ENCODE measurements at places on chromosomes 6 and 20. TPM values are rescaled to one million over a fixed set of nuclear protein-coding genes. Genes with fewer than 3 reads are reported as not detected.

The TMEM200A gene
- total RNA-seq, result 0.18 TPM

The GPX5 gene
- 0.30 TPM for total RNA-seq

The CRYBG1 gene
- total RNA-seq, result under 0.01 TPM

The HFE gene
- total RNA-seq, result 0.99 TPM

The SGK2 gene
- 2.4 TPM for total RNA-seq

DNA sequence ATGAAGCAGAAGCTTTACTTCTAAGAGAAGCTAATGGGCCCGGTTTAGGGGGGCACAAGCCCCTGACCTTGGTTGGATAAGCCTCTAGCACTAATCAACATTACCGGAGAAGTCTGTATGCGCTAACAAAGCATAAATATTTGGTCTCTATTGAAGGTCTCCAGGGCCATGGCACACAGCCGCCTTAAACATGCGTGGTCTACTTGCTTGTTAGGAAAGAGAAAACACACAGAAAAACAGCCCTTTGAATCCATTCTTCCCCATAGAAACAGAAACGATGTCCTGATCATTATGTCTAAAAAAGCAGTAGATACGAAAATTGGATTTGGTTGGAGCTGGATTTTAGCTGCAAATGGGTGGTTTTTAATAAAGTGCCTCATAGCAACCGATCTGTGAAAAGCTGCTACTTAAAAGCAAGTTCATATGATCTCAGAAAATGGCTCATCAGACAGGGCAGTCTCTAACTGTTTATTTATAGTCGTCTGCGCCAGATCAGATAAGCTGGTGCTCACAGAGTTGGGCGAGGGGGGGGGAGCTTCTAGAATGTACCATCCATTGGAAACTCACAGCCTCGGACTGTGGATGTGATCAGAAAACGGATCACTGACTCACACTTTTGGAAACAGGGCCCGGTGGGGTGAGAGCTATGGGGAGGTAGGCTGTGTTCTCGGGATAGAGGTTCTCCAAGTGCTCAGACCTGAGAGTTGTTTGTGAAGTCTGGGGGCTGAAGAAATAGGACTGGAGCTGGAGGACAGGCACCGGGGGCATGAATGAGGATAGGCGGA is 35.3 kb upstream of the APCDD1L start:
- H3K36me3 ChIP-seq, result no peaks in the 10 kb centered on the region
- H3K4me1 ChIP-seq, result peaks cover 8% of the 10 kb centered on the region
- DNase-seq, result peak; percentile 56
- H3K27ac ChIP-seq, result no peak overlapping the region
- H3K4me3 ChIP-seq, result no peak overlapping the region

- H3K4me1 ChIP-seq, result no peaks in the 10 kb centered on the region
- H3K4me3 ChIP-seq, result no peak overlapping the region
- no peaks in the 10 kb centered on the region for H3K27me3 ChIP-seq
- no peaks in the 10 kb centered on the region for H3K36me3 ChIP-seq
These were observed 214.9 kb upstream of the RNF217 start for GRCh38 chr6:124747349-124747748.

DNA sequence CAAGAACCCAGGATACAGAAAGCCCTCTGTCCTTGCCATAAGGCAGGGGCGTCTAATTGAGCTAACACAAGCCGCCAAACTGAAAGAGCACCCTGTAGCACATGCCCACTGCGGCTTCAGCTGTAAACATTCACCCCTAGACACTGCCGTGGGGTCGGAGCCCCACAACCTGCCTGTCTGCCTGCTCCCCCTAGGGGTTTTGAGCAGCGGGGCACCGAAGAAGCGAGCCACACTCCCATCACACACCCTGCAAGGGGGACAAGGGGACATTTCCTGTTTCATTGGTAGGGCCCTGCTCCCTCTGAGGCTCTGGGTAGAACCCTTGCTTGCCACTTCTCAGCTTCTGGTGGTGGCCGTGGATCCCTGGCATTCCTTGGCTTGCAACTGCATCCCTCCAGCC is 45.2 kb upstream of the BCLAF1 start:
- no peak overlapping the region for H3K4me3 ChIP-seq
- H3K36me3 ChIP-seq, result no peaks in the 10 kb centered on the region
- no peaks in the 10 kb centered on the region for H3K4me1 ChIP-seq
- H3K27me3 ChIP-seq, result no peaks in the 10 kb centered on the region

DNA sequence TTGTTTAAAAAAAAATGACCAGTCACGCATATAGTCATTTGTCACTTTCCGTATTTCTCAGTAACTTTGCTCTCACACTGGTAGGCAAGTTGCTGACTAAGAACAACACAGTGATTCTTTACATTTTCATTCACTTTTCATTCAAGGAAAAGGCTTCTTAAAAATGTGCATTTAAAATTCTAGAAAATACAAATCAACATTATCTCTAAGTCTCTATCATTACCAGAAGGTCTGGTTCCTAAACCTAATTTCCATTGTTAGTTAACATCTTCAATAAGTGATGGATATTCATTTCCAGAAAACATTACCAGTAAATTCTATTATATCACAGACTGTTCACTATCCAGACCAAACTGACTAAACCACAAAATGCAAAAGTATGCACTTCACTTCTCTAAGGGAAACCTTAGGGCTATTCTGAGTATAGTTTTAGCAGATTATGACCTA is 115.3 kb downstream of the AHI1 start:
- no peak for DNase-seq
- H3K4me3 ChIP-seq, result no peak overlapping the region
- no peaks in the 10 kb centered on the region for H3K4me1 ChIP-seq

DNA sequence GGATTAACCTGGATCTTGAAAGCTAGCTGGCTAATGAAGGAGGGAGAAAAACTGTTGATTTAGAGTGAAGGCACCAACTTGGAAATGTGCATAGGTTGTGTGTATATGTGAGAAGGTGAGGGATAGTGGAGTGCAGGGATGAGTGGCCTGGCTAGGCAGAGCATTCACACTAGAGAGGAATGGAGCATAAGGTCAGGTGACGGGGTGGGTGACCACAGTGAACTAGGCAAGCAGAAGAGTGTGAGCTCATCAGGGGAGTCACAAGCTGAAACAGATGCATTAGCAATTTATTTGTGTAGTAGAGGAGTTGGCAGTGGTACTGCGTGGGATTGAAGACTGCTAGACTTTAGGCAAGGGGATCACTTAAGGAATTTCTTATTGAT is 10.5 kb downstream of the ANKRD66 start:
- H3K36me3 ChIP-seq, result no peaks in the 10 kb centered on the region
- no peak for DNase-seq
- H3K4me1 ChIP-seq, result peaks cover 14% of the 10 kb centered on the region
- H3K4me3 ChIP-seq, result no peak overlapping the region
- no peak overlapping the region for H3K27ac ChIP-seq

DNA sequence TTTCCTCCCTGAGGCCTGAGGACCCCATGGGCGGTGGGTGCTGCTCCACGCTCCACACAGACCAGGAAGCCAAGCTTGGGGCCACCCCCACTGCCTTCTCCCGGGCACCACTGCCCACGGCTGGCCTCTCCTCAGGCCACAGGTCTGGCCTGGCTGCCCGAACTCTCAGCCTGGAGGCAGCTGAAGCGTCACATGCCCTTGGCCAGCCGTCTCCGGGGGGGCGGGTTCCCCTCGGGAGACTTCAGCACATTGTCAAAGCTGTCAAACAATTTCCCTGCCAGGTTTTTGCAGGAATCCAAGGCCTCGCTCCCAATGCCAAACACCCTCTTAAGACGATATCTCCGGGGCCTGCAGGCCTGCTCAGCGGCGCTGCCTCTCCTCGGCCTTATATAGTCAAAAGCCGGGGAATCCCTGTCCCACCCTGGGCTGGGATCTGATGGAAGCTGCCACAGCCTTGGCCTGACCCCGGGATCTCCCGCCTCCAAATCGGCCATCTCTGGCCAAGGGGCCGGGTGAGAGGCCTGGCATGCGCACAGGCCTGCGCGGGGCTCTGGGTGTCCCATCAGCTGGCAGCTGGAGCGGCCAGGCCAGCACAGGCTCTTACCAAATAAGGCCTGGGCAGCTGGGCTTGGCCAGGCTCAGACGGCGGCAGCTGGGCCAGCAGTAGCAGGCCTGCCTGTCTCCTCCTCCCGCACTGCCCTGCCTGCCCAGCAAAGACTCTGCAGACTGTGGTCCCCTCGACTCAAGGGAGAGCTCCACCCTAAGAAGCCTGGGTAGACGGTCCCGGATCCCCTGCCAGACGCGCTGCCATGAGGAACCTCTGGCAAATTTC is 49.7 kb downstream of the RBM38 start:
- peak; percentile 96 for DNase-seq
- no peaks in the 10 kb centered on the region for H3K27me3 ChIP-seq
- peaks cover 5% of the 10 kb centered on the region for H3K36me3 ChIP-seq
- peak overlapping the region; percentile 100 for H3K27ac ChIP-seq
- peaks cover 69% of the 10 kb centered on the region for H3K4me1 ChIP-seq

DNA sequence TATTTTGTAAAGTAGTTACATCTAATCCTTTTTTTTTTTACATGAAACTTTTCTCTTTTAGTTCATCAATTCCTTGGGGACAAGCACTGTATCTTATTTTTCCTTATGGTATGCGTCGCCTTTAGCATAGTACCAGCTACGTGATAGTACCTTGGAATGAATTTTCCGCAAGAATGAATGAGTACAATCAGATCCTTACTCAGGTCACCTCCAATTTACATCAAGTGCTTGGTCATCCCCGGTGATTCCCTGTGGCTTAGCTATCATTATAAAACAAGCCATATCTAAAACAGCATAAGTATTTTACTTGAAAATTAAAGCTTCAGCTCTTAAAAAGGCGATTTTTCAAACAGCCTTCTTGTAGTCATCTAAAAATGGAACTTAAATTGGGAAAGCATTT is 680.4 kb upstream of the MAP3K7 start:
- H3K27me3 ChIP-seq, result no peaks in the 10 kb centered on the region
- H3K36me3 ChIP-seq, result no peaks in the 10 kb centered on the region
- no peak for DNase-seq

- H3K4me1 ChIP-seq, result peaks cover 22% of the 10 kb centered on the region
- H3K36me3 ChIP-seq, result no peaks in the 10 kb centered on the region
- H3K27ac ChIP-seq, result no peak overlapping the region
- no peak overlapping the region for H3K4me3 ChIP-seq
- H3K27me3 ChIP-seq, result peaks cover 6% of the 10 kb centered on the region
These were observed 113.2 kb downstream of the GPX5 start for GRCh38 chr6:28638787-28639430.

GRCh38 chr6:136494710-136495109 is 55.5 kb downstream of the MAP7 start:
- H3K4me3 ChIP-seq, result no peak overlapping the region
- no peaks in the 10 kb centered on the region for H3K36me3 ChIP-seq

GRCh38 chr6:33974030-33974429 is 170.2 kb upstream of the MLN start:
- H3K4me1 ChIP-seq, result no peaks in the 10 kb centered on the region
- no peak for DNase-seq
- no peak overlapping the region for H3K27ac ChIP-seq
- H3K4me3 ChIP-seq, result no peak overlapping the region
- no peaks in the 10 kb centered on the region for H3K36me3 ChIP-seq
- peaks cover 33% of the 10 kb centered on the region for H3K27me3 ChIP-seq

DNA sequence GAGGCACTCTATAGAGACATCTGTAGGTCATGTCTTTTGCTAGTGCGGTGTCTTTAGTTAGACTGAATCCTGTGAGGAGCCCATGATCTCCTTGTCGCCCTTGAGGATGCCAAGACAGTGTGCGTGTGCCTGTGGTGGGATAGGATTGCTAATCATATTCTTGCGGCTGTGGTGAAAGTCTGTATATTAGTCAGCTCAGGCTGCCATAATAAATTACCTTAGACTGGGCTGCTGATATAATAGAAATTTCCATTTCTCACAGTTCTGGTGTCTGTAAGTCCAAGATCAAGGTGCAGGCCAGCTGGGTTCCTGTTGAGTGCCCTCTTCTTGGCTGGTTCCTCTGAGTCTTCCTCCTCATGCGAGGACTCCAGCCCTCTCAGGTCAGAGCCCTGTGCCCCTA is 141.2 kb downstream of the JARID2 start:
- H3K4me1 ChIP-seq, result peaks cover 60% of the 10 kb centered on the region
- no peaks in the 10 kb centered on the region for H3K27me3 ChIP-seq
- H3K36me3 ChIP-seq, result no peaks in the 10 kb centered on the region
- no peak overlapping the region for H3K27ac ChIP-seq
- H3K4me3 ChIP-seq, result no peak overlapping the region

DNA sequence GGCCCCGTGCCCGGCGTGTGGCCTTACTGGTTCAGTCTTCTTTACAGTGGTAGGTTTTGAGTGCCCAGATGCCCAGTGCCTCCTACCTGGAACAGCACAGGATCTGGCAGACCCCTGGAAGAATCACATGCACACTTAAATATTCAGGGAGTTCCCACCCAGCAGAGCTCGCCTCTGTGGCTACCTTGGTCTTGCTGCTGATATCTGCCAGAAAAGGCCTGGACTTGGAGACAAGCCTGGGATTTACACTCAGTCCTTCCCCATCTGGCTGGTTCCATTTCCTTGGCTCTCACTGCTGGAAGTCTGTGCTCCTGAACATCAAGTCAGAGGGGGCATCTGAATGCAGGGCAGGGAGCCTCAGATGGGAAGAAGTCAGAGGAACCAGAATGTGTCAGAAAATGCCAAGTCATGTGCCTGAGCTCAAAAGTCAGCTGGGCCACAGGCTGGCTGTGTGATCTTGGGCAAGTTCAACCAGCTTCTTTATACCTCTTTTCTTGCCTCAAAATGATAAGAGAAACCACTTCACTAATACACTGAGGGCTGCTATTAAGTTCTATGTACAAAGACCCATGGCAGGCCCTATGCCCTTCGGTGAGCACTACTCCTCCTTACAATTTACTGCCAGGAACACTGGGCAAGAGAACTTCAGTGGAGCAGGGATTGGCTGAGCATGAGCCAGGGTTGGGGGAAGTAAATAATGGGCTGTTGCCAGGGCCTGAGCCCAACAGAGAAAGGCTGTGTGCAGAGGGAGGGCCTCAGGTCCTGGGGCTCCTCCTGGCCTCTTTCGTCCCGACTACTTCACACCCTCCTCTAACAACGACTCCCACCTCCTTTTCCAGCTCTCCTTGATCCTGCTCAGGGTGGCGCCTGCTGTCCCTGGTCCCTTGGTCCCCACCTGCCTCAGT is 158.1 kb upstream of the PROKR2 start:
- H3K27ac ChIP-seq, result no peak overlapping the region
- no peak overlapping the region for H3K4me3 ChIP-seq
- DNase-seq, result no peak
- H3K4me1 ChIP-seq, result no peaks in the 10 kb centered on the region
